CD4-positive, alpha-beta T cell (primary cell): ENCODE measurements at places on chromosomes 1 and 21. TPM values are rescaled to one million over a fixed set of nuclear protein-coding genes. Genes with fewer than 3 reads are reported as not detected.

Gene TNNT2
- total RNA-seq: not detected

DNA sequence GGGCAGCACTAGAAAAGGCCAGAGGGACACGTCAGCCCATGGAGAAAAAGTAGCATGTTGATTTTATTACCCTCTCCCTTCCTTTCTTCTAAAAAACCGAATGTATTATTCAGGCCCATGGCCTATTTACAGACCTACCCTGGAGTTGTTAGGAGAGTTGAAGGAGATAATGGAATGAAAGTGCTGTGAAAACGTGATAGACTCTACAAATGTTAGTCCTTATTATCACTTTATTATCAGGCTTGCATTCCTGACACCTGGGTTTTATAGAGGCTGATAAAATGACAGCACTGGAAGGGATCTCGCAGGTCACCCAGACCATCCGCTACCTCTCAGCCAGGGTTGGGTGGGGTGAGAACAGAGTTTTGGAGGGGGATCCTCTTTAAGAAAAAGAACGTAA, 60.6 kb upstream of the TLR5 start:
- no peak for DNase-seq

DNA sequence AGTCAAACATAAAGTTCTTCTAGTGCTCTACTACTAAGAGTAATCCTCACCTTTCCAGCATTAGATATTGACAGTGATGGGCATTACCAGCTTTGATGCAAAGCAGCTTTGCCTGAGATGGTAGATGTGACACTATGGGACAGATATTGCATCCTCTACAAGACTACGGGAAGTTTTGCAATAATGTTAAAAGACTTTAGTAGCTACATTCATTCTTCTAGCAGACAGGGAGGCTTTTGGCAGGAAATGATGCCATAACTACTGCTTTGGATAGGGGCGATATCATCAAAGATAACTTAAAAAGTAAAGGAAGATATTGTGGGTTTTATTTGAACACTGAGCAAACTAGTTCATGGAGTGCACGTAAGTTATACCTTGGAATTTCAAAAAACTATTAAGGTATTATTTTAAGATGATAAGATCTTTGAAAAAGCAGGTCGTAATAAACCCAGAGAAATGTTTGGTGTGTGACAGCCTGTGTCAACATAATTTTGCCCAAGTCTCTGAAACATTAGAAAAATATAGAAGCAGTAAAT, 368.3 kb upstream of the TMPRSS15 start:
- no peak for DNase-seq

DNA sequence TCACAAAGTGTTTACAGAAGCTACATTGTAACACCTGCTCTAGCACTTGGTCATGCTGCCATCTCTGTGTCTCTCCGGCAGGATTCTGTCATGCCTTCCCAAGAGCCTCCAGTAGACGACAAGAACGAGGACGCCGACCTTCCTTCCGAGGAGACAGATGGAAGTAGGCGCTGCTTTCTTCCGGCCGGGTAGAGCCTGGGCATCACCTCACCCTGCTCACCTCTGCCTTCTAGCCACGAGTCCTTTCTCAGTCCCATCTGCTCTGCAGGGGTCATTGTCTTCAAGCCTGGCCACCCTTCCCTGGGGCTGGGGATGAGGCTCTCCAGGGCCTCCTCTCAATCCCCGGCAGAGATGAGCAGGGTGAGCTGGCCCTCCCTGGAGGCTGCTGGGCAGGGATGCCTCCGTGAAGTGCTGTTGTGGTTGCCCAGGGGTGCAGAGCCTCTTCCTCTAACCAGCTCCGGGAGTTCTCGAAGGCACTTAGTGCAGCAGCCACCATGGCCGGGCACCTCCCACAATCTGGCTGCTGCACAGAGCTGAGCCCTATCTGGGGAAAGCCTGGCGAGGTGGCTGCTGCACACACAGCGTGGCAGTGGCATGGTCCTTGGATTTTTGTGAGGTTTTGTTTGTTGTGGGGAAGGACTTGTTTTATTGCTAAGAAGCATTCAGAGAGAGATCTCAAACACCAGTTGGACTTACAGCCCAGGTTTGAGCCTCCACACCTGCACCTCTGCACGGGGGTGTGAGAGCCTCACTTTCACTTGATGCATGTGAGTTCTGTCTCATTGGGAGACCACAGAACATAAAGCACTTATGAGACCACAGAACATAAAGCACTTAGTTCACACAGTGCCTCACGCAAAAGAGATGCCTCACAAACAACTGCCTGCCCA, 48.4 kb downstream of the FAAP20 start:
- DNase-seq: peak; percentile 33

GRCh38 chr1:54249819-54250435, 50.0 kb downstream of the MRPL37 start:
- no peak for DNase-seq

GRCh38 chr1:162487241-162487640, 10.4 kb upstream of the UHMK1 start:
- DNase-seq: no peak

DNA sequence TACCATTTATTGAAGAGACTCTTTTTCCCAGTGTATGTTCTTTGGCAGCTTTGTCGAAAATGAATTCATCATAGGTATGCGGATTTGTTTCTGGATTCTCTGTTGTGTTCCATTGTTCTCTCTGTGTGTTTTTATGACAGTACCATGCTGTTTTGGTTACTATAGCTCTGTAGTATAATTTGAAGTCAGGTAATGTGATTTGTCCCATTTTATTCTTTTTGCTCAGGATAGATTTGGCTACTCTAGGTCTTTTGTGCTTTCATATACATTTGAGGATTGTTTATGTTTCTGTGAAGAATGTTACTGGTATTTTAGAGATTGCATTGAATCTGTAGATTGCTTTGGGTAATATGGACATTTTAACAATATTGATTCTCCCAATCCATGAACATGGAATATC, 5.4 kb upstream of the KLHL12 start:
- no peak for DNase-seq
